ENCODE measurements at places on chromosomes 7 and 10.

- DNase-seq = peak; percentile 69
Observed at GRCh38 chr10:13099666-13100348, at the start of gene OPTN. OPTN (plus strand) TSS chr10:13100163; CDS start chr10:13109123, 8,960 bp downstream.

DNA sequence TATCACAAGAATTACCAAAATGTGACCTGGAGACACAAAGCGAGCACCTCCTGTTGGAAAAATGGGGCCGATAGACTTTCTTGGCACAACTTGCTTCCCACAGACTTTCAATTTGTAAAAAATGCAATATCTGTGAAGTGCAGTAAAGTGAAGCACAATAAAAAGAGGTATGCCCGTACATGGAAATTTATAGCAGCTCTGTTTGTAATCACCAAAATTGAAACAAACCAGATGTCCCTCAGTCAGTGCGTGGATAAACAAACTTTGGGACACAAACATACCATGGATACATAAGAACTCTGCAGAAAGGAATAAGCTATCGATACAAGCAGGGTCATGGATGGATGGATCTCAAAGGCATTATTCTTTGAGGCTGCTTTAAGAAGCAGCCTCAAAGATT, 33.6 kb downstream of the ARID5B start:
- no peak for DNase-seq

GRCh38 chr7:1610678-1611302, 41.0 kb upstream of the PSMG3 start:
- DNase-seq = no peak

DNA sequence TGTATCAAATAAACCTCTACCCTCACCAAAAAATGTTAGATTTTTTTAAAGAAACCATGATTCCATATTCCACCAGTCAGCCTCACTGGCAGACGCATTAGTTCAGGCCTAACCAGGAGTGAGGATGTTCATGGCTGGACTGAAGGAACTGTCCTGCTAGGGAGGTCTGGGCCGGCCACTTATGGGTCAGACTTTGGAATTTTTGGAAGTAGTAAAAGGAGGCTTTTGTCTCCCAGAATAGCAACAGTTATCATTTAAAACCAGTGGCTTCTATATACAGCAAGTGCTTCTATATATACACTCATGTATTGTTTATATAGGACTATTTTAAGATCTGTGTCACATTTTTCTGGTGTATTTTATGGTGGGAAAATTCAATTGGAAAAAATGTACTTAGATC, 120.5 kb downstream of the CNNM2 start:
- no peak for DNase-seq

DNA sequence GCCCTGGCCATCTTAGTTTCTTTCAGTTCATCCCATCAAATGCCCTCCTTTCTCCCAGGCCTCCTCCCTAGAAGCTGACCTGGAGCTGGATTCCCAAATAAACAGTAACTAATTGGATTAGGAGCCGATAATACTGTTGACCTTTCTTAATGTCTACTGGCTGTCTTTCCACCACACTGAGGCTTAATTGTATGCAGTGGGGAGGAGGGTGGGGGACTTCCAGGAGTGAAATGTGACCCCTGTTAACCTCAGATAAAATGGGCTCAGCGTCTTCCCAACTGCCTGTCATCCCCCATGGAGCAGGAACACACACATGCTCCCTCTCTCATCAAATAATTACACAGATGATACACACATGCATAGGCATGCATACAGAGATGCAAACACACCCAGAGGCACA, 53.7 kb upstream of the LBX1 start:
- DNase-seq = no peak

All from activated effector memory CD4-positive, alpha-beta T cell treated with Interleukin-2 at 50 U/mL for 16 hours (primary cell).